NCI-H2081 treated with DMSO at 0.1 percent for 48 hours (cell line): ENCODE measurements at places on chromosomes 5 and 9.

GRCh38 chr5:120538149-120538548 lies 74.0 kb downstream of the PRR16 start:
- no peak for DNase-seq

- DNase-seq, result no peak
These were observed 145.0 kb downstream of the ZNF462 start for GRCh38 chr9:107008011-107008410.

- DNase-seq, result no peak
These were observed 51.2 kb downstream of the CXXC5 start for GRCh38 chr5:139699351-139699750.

DNA sequence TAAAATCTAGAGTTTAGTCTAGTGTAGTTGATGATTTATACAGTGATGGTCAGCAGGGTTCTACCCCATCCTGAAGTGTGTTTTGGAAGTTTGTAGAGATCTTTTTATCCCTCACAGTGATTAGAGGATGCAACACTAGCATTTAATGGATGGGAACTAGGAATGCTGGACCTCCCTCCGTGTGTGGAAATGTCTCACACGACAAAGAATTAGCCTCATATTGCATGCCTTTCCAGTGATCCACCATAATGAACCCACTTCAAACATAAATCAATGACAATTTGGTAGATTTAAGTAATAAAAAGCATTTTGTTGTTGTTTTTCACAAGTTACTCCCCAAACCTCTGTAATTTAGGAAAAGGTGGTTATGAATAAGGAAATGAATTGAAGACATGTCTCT lies 82.5 kb upstream of the LMNB1 start:
- DNase-seq, result no peak

DNA sequence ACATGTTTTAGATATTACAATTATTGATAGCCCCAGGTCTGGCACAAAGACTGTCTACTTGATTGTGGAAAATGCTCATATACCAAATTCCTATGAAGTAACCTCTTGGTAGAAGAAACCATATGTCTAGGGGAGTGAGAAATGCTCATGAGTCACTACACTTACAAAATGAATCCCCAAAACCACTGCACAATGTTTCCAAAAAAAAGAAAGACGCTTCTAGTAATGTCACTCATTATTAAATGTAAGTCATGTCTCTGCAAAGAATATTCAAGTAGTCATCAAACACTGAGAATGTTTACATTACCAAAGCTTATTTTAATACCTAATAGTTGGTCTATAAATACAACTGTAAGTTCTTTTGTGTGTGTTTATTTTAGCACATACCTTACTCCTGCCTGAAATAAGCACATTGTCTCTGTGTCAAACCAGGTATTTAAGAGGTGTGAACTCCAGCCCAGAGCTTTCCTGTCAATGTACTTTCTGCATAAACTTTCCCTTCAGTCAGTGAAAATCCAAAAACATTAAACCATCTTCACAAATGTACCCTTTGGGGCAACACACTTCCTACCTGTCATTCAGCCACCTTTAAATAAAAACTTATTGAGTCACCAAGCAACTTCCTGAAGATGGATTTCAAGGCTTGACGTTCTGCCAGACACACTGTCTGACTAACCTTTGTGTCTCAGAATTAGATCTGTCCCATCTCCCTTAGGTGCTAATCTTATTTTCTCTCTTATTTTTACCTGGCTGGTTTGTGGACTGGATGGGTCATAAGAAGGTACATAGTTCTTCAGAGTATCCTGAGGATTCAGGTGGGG lies 194.0 kb downstream of the NFIB start:
- no peak for DNase-seq

- DNase-seq, result no peak
These were observed 303.6 kb downstream of the PIK3R1 start for GRCh38 chr5:68519143-68519542.

- no peak for DNase-seq
These were observed 2.0 kb upstream of the TEX48 start for GRCh38 chr9:114684036-114684435.

GRCh38 chr5:60208716-60209115 lies 315.2 kb upstream of the PDE4D start:
- DNase-seq, result no peak

DNA sequence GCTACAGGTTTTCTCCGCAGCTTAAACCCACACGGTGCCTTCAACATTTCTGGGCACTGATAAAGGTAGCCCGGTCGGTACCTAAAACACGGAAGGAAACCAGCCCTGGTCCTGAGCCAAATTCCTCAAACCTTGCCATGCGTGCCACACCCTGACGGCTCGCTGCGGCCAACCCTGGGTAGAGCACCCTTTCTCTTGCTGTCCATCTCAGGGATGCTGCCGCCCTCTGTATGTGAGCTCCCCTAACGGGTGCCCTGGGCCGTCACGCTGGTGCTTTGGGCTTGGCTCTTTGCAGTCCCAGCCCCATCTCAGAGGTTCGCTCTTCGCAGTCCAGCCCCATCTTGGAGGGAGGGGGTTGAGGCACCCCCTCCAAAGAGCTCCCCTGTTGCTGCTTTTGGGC lies 43.9 kb downstream of the PNPLA7 start:
- no peak for DNase-seq

DNA sequence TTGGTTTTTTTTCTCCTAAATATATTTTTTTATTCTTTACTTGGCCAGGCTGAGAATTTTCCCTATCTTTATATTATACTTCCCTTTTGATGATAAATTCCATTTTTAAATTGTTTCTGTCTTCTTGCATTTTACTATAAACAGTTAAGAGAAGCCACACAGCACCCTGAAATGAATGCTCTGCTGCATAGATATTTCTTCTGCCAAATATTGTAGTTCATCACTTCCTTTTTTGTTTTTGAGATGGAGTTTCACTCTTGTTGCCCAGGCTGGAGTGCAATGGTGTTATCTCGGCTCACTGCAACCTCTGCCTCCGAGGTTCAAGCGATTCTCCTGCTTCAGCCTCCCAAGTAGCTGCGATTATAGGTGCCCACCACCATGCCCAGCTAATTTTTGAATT lies 8.5 kb upstream of the INIP start:
- DNase-seq, result no peak

- DNase-seq, result no peak
These were observed 176.1 kb downstream of the CETN3 start for GRCh38 chr5:90233476-90233875.

GRCh38 chr5:80034559-80034958 lies 589 bp upstream of the THBS4 start:
- DNase-seq, result no peak

DNA sequence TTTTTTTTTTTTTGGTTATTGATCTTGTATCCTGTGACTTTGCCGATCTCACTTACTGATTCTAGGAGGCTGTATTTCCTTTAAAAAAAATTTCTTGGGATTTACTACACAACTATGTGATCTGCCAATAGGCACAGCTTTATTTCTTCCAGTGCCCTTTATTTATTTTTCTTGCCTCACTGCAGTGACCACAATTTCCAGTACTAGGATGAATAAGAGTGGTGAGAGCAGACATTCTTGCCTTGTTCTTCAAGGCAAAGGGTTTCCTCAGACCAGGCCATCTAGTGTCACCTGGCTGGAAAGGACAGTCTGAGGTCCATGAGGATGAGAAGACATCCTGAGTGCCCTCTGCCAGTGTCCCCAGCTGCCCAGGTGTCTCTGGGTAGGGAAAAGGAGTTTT lies 265.4 kb downstream of the SPOCK1 start:
- DNase-seq, result no peak

DNA sequence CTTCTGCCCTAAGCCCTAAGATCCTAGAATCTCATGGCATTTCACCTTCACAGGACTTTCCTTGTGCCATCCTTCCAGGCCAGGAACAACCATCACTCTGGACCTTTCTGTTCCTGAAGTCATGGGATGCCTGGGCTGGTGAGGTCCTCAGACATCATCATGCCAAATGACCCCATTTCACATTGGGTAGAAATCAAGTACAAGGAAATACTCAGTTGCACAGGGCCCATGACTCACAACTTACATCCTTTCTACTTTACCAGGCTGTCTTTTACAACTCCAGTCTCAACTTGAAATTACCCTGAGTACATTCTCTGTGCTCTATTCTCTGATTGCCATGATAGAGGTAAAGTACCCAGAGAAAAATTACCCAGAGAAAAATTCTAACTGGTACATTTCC lies 167.1 kb downstream of the PIK3R1 start:
- no peak for DNase-seq

- no peak for DNase-seq
These were observed 62.4 kb upstream of the FSD1L start for GRCh38 chr9:105385381-105385985.

DNA sequence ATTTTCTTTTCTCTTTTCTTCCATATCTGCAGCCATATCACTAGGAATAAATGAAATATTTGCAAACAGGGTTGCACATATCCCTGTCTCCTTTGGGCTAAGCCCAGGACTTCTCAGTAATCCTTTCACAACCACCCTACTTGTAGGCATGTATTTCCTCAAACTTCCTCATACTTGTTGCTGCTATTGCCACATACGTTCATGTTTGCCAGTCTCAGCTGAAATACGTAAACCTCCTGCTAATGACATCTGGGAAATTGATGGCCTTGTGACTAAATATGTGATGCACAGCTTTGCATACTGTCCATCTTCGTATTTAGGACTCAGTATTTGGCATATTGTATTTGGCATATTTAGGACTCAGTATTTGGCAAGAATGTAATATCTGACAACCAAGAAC lies 224.6 kb downstream of the PLK2 start:
- no peak for DNase-seq

GRCh38 chr5:97670447-97670846 lies 487.4 kb upstream of the RIOK2 start:
- DNase-seq, result no peak

DNA sequence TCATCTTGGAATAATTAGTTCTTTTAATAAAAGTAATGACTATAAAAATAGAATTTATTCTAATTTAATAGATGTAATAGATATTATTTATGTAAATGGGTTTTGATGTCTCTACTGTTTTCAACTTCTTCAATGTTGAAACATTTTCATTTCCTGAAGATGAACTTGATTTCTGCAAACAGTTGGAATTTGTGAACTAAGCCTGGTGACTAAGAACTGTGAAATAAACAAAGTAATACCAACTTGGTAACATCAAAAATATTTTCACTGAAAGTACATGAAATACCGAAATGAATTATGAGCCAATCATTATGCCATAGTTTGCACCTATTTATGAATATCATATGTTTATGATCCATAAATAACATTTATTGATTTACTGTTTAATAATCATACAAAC lies 143.8 kb upstream of the FGF10 start:
- DNase-seq, result no peak

GRCh38 chr9:38041564-38042243 lies 27.3 kb downstream of the SHB start:
- DNase-seq, result no peak

GRCh38 chr5:175895686-175896102 lies 24.3 kb downstream of the CPLX2 start:
- no peak for DNase-seq

- DNase-seq, result no peak
These were observed 89.9 kb downstream of the HSPA4 start for GRCh38 chr5:133141746-133142145.

- DNase-seq, result no peak
These were observed 138.4 kb downstream of the KCTD16 start for GRCh38 chr5:144308906-144309670.

DNA sequence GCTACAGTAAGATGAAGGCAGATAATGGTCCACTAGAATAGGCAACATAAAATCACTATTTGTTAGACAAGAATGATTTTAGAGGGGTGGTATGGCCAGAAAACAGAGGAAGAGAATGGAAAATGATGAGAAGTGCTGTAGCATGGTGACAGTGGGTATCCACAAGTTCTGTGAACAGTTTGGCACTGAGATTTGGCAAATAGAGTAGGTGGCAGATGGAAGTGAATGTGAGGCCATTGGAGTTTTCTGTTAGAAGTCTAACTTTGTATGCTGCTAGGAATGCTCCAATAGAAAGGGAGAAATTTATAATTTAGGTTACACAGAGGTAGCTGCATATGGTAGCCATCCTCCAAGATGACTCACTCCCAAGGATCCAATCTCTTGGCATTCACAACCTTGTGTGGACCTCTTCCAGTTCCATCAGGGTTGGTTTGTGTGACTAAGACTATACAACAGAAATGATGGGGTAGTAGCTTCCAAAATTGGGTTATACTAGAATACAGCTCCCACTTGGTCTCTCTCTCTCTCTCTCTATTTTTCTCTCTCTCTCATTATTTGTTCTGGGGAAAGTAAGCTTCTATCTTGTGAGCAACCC lies 646.9 kb upstream of the ZNF608 start:
- no peak for DNase-seq

DNA sequence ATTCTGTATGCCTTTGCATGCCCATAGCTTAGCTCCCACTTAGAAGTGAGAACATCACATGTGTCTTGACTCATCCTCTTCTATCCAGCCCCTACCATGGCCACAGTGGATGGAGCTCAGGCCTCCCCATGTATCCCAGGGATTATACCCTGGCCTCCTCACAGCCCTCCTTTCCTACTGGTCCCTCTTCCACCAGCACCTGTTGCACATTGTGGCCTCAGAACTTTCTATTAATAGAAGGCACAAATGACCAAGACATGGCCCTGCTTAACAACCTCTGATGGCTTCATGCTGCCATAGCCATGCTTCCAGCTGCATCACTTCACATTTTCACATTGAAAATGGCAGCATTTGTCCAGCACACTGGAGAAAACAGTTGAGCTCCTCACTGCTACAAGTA lies 315.4 kb downstream of the CDK5RAP2 start:
- no peak for DNase-seq

- no peak for DNase-seq
These were observed 343.1 kb downstream of the OSTF1 start for GRCh38 chr9:75431375-75431774.
